ENCODE measurements at places on chromosomes 1 and 21.

GRCh38 chr1:46315669-46316403 is 12.3 kb downstream of the UQCRH start:
- no peak for DNase-seq

- DNase-seq = no peak
Observed at GRCh38 chr1:157334041-157334440, 195.8 kb upstream of the ETV3 start.

GRCh38 chr1:94095744-94096469 is 25.0 kb downstream of the ABCA4 start:
- DNase-seq = no peak

- DNase-seq = no peak
Observed at GRCh38 chr1:162861101-162861500, at the start of gene CCDC190. Gene CCDC190, minus strand, starts transcription at chr1:162861175. Its CDS starts 1,529 bp downstream, at chr1:162859646.

- peak; percentile 30 for DNase-seq
Observed at GRCh38 chr1:228734881-228735801, at the start of gene RHOU. Gene RHOU, plus strand, starts transcription at chr1:228735479. Its CDS starts 264 bp downstream, at chr1:228735743.

GRCh38 chr1:185864331-185864730 is 130.1 kb downstream of the HMCN1 start:
- no peak for DNase-seq

- no peak for DNase-seq
Observed at GRCh38 chr1:151811181-151811580, 6.0 kb upstream of the LINGO4 start.

GRCh38 chr1:245578771-245579170 is 424.0 kb downstream of the KIF26B start:
- no peak for DNase-seq

- no peak for DNase-seq
Observed at GRCh38 chr1:29584776-29585175, 348.5 kb downstream of the PTPRU start.

DNA sequence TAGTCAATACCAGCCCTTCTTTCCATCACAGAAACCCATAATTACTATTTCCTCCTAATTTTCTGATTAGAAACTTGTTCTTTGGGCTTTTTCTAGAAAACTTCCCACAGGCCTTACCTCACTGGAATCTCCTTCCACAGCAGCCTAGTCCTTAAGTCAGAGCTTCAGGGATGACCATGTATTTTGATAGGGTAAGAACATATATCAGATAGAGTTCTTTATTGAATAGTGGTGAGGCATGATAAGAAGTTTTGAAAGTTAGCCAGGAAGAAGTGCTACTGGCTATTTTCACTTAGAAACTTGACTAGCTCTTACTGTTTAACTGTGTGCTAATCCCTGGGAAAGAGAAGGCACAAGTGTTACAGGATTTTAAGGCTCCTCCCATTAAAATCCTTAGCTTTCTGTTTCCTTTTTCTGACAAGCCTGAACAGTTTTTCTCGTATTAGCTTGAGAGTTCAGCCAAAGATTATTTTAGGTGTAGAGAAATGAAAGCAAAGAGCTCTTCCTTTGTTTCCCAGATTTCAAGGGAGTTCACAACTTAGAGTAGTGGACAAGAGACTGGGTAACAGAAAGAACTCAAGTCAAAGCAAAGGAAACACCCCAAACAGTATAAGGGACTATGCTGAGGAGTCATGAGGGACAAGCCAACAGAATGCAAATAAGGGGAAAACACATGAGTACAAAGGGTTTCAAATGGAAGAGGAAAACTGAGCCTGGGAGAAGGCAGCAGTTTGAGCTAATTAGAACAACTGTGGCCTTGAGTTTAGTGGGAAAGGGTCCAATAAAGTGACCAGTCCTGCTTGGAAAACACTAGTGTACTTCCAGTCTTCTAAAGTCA is 37.2 kb upstream of the AIM2 start:
- no peak for DNase-seq

GRCh38 chr1:46344481-46344880 is 3.9 kb downstream of the NSUN4 start:
- no peak for DNase-seq

DNA sequence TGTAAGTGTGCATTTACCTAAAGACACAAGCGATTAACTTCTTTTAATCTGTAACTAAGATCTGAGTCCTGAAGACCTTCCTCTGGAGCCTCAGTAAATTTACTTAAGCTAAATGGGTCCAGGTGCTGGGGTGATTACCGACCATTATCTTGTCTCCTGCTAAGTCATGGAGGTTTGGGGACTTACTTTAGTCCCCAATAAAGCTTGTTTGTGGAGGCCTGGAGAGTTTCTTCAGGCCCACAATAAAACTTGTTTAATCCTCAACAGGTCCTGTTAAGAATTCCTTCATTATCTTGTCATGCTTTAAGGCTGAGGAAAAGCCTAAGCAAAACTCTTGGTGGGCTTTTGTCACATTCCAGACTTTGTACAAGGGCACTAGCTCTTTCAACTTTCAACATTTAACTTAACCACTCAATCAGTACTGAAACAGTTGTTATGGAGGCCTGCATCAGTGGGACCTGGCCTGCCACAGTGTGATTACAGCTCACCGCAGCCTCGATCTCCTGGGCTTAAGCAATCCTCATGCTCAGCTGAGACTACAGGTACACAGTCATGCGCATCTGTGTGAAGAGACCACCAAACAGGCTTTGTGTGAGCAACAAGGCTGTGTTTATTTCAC is 84.0 kb downstream of the FMO4 start:
- DNase-seq = no peak

DNA sequence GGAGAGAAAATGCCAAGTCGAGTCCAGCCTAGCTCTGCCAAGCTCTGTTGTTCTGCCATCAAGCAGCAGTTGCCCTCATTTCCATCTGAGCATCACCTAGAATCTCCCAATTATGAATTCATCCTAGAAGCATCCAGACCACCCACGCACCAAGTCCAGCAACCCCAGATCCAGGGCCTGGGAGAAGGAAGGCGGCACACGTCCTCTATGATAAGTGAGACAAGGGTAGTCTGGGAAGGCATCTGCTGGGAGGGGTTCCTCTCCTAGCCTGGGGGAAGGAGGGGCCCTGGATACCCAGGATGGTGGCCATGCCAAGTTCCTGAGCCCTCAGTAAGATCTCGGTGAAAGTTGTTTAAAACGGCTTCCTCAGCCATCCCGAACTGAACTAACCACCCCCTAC is 70.7 kb downstream of the VWA5B1 start:
- DNase-seq = no peak

- peak; percentile 52 for DNase-seq
Observed at GRCh38 chr1:112718691-112719418, 3.7 kb upstream of the PPM1J start.

- no peak for DNase-seq
Observed at GRCh38 chr1:160628799-160629263, 18.0 kb downstream of the SLAMF1 start.

- no peak for DNase-seq
Observed at GRCh38 chr1:64470665-64471217, 812 bp downstream of the CACHD1 start.

DNA sequence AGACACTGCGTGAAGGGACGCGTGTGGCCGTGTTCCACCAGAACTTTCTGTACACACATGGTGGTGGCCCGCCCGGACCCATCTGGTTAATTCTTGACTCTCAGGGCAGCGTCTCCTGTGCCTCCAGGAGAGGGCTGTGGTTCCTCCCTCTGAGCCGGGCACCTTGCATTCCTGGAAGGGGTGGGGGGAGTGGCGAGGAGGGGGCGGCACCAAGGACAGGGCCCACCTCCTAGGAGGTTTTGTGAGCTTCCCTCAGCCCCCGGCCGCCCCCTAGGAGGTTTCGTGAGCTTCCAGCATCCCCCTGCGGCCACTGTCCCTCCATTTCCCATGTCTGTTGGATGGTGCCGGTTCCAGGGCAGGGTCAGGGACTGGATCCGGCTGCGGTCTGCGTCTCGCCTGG is 28.9 kb downstream of the FAAP20 start:
- DNase-seq = no peak

DNA sequence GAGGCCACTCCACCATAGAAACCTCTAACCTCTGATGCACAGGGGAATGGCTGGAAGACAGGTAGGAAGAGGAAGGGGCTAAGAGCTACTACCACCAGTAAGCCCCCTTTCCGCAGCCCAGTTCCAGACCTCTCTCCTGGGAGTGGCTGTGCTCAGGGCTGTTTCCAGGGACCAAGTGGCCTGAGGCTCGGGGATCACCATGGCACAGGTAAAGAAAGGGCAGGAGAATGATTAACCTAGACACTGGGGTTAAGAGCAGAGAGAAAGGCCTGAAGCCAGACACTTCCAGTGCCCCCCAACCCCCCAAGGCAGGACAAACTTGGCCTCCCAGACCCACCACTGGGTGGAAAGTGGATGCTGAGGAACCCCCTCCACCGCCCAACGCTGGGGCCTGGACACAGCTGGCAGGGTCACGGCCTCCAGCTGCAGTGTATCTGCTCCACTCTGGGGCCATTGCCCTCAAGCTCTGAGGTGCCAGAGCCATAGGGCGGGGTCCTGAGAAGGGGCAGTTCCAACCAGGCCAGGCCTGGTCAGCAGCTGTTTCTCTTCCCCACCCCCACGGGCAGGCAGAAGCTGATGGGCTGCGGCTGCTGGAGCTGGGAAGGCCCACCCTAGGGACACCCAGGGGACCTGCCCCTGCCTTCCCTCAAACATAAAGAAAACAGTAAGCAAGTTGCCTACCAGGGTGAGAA is 2.6 kb downstream of the TAGLN2 start:
- no peak for DNase-seq

DNA sequence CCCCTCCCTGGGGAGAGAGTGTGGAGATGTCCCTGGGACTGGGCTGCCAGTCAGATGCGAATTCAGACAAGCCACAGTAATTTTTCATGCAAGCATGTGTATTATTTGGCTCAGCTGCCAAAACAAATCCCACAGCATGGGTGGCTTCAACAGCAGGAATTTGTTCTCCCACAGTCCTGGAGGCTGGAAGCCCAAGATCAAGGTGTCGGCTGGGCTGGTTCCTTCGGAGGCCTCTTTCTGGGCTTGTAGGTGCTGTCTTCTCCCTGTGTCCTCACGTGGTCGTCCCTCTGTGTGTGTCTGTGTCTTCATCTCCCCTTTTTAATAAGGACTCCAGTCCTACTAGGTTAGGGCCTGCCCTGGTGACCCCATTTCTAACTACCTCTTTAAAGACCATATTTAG is 91.9 kb upstream of the ACTRT2 start:
- no peak for DNase-seq

- DNase-seq = no peak
Observed at GRCh38 chr1:207069061-207069460, 16.0 kb downstream of the PFKFB2 start.

DNA sequence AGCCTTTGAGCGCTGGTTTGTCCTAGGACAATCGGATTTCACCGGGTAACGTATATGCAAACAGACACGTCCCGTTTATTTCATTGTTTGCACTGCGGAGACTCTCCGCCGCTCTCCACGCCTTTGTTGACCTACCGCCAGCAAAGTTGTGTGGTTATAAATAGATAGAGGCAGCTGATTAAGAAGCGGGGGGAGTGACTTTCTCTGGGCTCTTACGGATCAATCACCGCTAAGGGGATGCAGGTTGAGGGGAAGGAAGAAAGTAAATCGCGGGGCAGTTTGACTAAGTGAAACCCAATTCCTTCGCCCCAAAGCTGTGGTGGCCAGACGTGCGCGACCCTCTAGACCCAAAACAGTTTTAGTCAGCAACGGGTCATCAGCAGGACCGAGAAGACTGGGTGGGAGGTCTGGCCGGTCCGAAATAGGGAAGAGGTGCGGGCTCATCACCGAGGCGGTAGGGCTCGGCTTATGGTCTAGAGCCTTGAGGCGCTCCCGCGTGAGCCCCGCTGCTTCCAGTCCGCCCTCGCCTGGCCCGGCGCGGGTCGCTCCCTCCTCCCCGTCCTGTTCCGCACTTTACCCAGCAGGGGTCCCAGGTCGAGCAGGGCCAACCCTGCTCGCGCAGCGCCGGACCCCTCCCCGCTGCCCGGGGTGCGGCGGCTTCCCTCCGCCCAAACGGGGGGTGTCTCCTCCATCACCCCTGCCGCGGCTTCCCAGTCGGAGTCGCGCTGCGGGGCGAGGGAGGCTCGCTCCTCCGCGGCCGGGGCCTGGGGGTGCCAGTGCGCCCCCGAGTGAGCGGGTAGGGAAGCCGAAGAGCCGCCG is 120.8 kb upstream of the RRP15 start:
- DNase-seq = no peak

- DNase-seq = no peak
Observed at GRCh38 chr1:108897865-108898720, 21.3 kb downstream of the GPSM2 start.

- no peak for DNase-seq
Observed at GRCh38 chr1:220498188-220498587, 29.7 kb upstream of the MARK1 start.

- DNase-seq = no peak
Observed at GRCh38 chr1:155962599-155963211, 15.6 kb downstream of the ARHGEF2 start.

DNA sequence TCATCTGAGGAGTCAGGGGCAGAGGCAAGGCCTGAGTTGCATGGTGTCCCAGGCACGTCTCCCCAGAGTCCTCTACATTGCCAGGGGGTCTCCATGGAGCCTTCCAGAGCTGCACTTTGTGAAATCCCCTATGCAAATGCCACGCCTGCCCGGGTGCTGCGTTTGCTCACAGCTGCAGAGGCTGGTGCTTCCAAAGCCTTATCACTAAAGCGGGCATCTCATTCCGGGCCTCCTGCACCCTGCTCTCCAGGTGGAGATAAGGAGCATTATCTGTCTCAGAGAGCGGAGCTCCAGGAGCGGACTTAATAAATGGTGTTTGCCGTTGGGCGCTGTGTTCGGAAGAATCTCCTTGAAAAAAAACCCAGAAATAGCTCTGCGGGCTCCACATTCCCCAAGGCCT is 25.9 kb upstream of the ACTL8 start:
- no peak for DNase-seq

DNA sequence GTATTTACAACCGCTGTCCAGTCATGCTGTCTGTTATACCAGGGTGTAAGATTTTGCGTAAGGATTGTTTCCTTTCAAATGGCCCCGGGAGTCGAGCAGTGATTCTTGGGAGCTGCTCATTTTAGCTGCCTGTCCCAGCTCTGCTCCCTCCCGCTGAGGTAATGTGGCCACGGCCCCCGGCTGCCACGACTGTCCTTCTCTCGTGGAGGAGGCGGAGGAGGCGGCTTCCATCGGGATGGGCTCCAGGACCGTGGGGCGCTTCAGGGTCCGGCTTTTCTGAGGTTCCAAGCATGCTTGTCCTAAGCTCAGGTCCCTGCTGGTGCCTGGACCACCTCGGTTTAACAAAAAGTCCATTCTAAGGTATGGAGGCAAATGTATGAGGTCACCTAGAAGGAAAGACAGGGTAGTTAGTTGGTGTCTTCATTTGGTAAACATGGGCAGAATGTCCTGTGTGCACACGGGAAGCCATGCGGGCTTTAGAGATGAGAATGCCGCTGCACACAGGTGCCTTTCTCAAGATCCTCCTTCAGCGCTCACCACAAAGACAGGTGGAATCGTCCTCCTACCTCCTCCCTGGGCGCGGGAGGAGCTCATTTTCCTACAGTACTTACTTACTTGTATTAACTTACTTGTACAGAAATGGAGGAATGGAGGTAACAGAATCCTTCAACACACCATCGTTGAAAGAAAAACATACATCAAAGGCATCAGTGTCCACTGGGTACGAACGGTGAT is 145.9 kb downstream of the PCP4 start:
- DNase-seq = no peak

GRCh38 chr1:44721485-44722361 is 9.2 kb downstream of the RNU5D-1 start:
- peak; percentile 34 for DNase-seq

GRCh38 chr1:70767377-70767776 is 280.2 kb downstream of the PTGER3 start:
- DNase-seq = no peak

GRCh38 chr1:190476806-190477205 is 858 bp downstream of the BRINP3 start:
- no peak for DNase-seq
